ENCODE measurements at places on chromosomes 1 and 21.

- DNase-seq: no peak
Observed at GRCh38 chr1:221637641-221638041, 104.2 kb downstream of the DUSP10 start.

- DNase-seq: no peak
Observed at GRCh38 chr1:211331011-211331709, 4.5 kb downstream of the TRAF5 start.

DNA sequence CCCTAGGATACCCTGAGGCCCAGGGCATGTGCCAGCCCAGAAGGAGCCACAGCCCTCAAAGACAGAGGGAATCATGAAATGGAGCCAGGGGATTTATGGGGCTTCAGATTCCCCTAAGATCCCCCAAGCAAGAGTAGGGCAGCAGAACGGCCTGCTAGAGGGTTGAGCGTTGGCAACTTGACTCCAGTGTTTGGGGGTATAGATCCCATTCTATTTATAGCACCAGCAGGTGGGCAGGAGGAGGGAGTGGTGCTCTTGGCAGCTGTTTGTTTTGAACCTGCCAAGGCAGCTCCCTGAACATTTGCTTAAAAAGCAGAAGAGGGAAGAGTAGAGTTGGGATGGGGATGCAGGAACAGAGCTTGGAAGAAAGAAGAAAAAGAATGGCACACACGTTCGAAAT, 33.7 kb downstream of the GLUL start:
- DNase-seq: no peak

- no peak for DNase-seq
Observed at GRCh38 chr1:56442290-56442877, 137.0 kb downstream of the PLPP3 start.

GRCh38 chr1:230542054-230542453, 100.2 kb upstream of the COG2 start:
- no peak for DNase-seq
